HT1080 (cell line): ENCODE measurements at places on chromosomes 5 and 9. TPM values are rescaled to one million over a fixed set of nuclear protein-coding genes. Genes with fewer than 3 reads are reported as not detected.

- no peak for DNase-seq
Observed at GRCh38 chr5:127940854-127941253, 142.7 kb upstream of the SLC12A2 start.

DNA sequence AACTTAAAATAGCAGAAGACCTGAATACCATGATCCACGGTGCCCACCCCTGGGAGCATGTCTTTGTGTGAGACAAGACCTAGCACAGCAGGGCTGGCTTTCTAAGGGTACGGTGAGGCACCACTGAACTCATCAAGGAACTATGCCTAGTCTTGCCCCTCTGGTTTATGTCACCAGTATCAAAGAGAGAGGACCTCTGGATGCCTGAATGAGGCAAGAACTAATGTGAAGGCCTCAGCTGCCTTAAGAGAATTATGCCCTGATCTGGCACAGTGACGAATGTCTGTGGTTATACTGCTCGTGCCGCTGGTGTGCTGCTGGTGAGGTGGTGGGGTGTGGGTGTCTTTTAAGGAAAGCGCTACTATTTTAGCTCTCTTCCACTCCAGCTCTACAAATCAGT, 23.0 kb downstream of the NREP start:
- DNase-seq: peak; percentile 58

- DNase-seq: no peak
Observed at GRCh38 chr9:95134457-95134881, 183.0 kb downstream of the FANCC start.

DNA sequence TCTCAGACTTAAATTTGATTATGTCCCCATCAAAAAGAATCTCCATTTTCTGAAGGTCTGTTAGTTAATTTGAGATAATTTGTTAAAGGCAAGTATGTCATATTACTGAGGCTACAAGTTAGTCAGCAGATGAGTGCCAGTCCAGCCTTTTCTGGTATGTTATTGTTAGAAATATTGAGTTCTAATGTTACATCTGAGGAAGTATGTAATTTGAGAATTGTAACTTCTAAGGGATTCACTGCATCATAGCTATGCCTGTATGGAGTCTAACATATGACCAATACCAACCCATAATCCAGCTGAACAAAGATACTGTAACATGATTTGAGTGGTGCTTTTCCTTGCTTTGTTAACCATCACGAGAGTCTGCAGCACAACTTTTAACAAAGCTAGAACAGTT, 13.9 kb downstream of the SLC23A1 start:
- peak; percentile 35 for DNase-seq

DNA sequence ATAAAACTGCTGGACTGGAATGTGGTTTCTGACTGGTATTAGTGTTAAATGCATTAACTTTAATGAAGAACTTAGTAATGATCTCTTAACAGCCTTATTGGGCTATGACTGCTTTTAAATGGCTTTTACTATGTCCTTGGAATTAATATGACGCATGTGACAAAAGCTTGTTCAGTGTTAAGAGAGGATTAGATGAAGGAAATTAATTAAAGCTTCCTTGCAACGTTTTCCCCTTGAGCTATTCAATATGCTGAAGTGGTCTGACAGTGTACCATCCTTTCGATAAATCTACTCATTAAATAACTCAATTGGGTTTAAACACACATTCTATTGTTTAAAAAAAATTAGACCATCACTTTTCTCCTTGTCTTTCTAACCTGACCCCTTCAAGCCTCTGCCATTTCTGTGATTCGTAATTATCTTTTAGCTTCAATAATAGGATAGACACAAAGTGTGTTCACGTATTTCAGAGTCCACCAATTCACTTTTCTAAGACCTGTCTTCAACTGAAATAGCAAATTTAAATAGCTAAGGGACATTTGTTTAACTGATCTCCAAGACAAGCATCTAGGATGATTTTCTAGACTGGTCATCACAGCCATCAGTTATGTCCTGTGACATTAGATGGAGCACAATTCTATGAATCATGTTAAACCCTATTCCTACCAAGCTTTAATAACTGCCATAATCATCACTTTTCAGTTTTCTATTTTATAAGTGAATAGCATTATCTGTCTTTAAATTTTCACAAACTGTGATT, 1258.0 kb upstream of the CDH9 start:
- no peak for DNase-seq

GARIN3 gene
- not detected in 2 replicates for total RNA-seq
